ENCODE measurements at places on chromosomes 16 and 17. TPM values are rescaled to one million over a fixed set of nuclear protein-coding genes. Genes with fewer than 3 reads are reported as not detected.

PRR35 gene
- total RNA-seq, result 0.18 TPM

FGF11 gene
- 4.4 TPM for total RNA-seq

CCL8 gene
- not detected for total RNA-seq

SLFN12L gene
- 0.09 TPM for total RNA-seq

ATP1B2 gene
- 4.7 TPM for total RNA-seq

ASGR1 gene
- total RNA-seq, result 0.58 TPM

PRSS21 gene
- total RNA-seq, result 121 TPM

C16orf74 gene
- not detected for total RNA-seq

ZC3H7A gene
- total RNA-seq, result 37.1 TPM

SOST gene
- total RNA-seq, result not detected

IL17C gene
- not detected for total RNA-seq

SMTNL2 gene
- total RNA-seq, result not detected

KRTAP17-1 gene
- total RNA-seq, result not detected

SLC52A1 gene
- not detected for total RNA-seq

ZNF785 gene
- 11.6 TPM for total RNA-seq

SOX9 gene
- total RNA-seq, result 0.04 TPM

PRSS8 gene
- 3.0 TPM for total RNA-seq

DNAI2 gene
- total RNA-seq, result not detected

ZFPM1 gene
- 32.7 TPM for total RNA-seq

KRTAP4-9 gene
- total RNA-seq, result not detected

KRTAP4-3 gene
- total RNA-seq, result not detected

CDH3 gene
- total RNA-seq, result 0.09 TPM

NME4 gene
- total RNA-seq, result 206 TPM

KRTAP16-1 gene
- total RNA-seq, result not detected

CCL17 gene
- total RNA-seq, result not detected

TNRC6C gene
- 6.3 TPM for total RNA-seq

PNMT gene
- total RNA-seq, result 17.4 TPM

TBC1D3K gene
- total RNA-seq, result not detected

ACSM2A gene
- total RNA-seq, result 0.09 TPM

TELO2 gene
- total RNA-seq, result 91.8 TPM

PLEKHG4 gene
- 35.4 TPM for total RNA-seq

SOX8 gene
- total RNA-seq, result 0.07 TPM

SLC38A8 gene
- total RNA-seq, result not detected

CASKIN1 gene
- 4.5 TPM for total RNA-seq

ADAD2 gene
- total RNA-seq, result not detected

Measured in K562 (cell line).